Hepatocyte (in vitro differentiated cells): ENCODE measurements at places on chromosomes 6 and 20. TPM values are rescaled to one million over a fixed set of nuclear protein-coding genes. Genes with fewer than 3 reads are reported as not detected.

POU5F1 gene
- total RNA-seq, result 1.1 and 2.1 TPM in 2 replicates

SLC17A1 gene
- 1.9 and 3.2 TPM in 2 replicates for total RNA-seq

COL21A1 gene
- total RNA-seq, result 44.7 and 59.2 TPM in 2 replicates

FOXC1 gene
- 1.1 and 1.2 TPM in 2 replicates for total RNA-seq

SLA2 gene
- not detected in 2 replicates for total RNA-seq

PRELID3B gene
- 70.3 and 75.7 TPM in 2 replicates for total RNA-seq

GPX5 gene
- total RNA-seq, result not detected in 2 replicates

PPIL1 gene
- total RNA-seq, result 52.3 and 53.0 TPM in 2 replicates

B3GAT2 gene
- 0.12 and 0.17 TPM in 2 replicates for total RNA-seq

RNF39 gene
- 0.73 and 1.1 TPM in 2 replicates for total RNA-seq

PNLDC1 gene
- total RNA-seq, result not detected in 2 replicates

MCCD1 gene
- total RNA-seq, result 0.47 and 1.2 TPM in 2 replicates

MEI4 gene
- 0.27 and 0.44 TPM in 2 replicates for total RNA-seq

GFOD1 gene
- 3.3 and 3.5 TPM in 2 replicates for total RNA-seq

PAK5 gene
- 0.76 and 0.97 TPM in 2 replicates for total RNA-seq

ADGB gene
- total RNA-seq, result 0.33 TPM in 1 of 2 replicates, not detected in the other

HBS1L gene
- total RNA-seq, result 70.0 and 70.6 TPM in 2 replicates

ESR1 gene
- total RNA-seq, result 0.07 and 0.08 TPM in 2 replicates
